ENCODE measurements at places on chromosomes 6 and 20.

DNA sequence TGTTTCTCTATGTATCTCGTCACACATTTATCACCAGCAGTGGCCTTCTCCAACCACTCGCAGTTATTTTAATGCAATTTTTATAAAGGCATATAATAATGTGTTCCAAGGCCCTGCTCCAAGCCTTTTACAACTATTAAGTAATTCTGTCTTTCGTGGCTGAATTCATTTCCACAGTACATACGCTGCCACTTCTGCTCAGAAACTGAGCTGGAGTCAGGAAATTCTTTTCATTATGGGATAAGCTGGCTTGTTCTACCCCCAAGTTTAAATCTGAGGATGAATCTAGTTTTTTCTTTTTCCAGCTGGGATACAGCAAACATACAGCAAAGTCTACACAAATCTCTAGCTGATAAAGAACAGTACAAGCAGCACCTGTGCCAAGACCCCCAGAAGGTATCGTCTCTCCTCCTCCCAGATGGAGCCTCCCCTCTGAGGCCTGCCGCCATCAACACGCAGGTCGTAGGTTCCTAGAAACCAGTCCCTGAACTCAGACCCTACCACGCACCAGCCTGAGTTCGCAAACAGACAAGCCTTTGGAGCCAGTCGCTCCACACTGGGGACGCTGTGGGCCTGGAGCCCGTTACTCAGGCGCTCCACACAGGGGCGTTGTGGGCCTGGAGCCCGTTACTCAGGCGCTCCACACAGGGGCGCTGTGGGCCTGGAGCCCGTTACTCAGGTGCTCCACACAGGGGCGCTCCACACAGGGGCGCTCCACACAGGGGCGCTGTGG lies 263.5 kb downstream of the THBS2 start:
- DNase-seq: no peak

DNA sequence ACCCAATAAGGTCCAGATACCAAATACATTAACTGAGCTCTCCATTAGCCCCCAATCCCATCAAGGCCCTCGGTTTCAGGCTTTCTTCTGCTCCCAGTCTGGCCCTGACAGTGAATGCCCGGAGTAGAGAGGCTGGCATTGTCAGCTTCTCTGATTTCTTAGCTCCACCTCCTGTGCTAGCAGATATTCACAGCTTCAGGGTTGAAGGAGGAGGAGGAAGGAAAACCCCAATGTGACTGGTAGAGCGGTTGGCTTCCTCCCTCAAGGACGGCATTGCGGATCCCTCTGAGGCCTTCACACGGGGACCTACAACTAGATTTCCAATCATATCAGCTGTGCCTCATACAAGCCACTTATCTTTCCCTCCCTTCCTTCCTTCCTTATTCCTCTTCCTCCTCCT lies 164.1 kb upstream of the SYNDIG1 start:
- no peak for DNase-seq

GRCh38 chr6:103122766-103123601 lies 1729.5 kb downstream of the GRIK2 start:
- DNase-seq: peak; percentile 49

- DNase-seq: no peak
These were observed 23.7 kb upstream of the ID1 start for GRCh38 chr20:31581391-31581790.

GRCh38 chr6:134031696-134032255 lies 20.6 kb downstream of the SLC2A12 start:
- DNase-seq: no peak

DNA sequence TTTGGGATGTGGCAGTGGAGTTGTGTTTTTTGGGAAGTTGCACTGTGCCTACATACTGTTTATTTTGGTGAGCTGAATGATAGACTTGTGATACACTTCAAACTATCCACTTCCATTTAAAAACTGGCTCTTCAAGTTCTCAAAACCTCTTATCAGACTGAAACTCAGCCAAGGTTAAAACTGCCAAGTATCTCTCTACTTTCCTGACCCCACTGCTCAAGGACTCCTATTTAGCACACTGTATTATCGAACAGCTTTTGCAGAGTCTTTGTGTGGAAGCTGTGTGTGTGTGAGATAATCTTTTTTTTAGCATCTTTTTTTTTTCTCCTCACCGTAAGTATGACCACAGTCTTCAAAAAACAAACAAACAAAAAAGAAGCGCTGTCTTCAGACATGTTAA lies 21.1 kb downstream of the STX11 start:
- no peak for DNase-seq

DNA sequence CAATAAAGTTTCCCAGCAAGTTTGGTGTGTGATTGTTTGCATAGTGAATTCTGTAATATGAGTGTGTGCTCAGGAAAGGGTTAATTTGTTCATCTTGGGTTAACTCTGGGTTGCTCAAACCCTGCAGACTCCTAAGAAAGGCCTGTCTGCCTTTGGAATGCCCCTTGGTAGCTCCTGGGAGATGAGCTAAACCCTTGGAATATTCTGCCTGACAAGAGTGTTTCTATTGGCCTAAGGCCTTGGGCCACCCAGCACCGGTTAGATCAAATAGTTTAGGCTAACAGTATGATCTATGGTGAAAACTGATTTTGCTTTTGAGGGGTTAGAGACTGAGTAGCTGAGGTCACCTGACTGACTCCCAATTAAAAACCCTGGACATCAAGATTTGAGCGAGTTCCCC lies 248.3 kb downstream of the GRM1 start:
- no peak for DNase-seq

DNA sequence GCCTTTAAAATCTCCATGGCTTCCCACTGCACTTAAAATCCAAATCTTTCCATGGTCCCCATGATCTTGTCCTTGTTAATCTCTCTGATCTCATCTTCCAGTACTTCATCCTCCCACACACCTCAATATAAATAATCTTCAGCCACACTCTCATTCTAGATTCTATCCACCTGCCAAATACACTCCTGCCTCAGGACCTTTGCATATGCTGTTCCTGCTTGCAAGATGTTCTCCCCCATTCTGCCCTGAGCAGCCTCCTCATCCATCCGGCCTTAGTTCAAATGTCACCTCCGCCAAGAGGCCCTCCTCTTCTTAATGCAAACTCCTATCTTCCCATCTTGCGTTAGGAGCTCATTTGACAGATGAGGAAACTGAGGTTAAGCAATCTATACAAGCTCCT lies 77.4 kb downstream of the PREX1 start:
- DNase-seq: no peak

- DNase-seq: no peak
These were observed 458.7 kb upstream of the HSF2 start for GRCh38 chr6:121940728-121941127.

DNA sequence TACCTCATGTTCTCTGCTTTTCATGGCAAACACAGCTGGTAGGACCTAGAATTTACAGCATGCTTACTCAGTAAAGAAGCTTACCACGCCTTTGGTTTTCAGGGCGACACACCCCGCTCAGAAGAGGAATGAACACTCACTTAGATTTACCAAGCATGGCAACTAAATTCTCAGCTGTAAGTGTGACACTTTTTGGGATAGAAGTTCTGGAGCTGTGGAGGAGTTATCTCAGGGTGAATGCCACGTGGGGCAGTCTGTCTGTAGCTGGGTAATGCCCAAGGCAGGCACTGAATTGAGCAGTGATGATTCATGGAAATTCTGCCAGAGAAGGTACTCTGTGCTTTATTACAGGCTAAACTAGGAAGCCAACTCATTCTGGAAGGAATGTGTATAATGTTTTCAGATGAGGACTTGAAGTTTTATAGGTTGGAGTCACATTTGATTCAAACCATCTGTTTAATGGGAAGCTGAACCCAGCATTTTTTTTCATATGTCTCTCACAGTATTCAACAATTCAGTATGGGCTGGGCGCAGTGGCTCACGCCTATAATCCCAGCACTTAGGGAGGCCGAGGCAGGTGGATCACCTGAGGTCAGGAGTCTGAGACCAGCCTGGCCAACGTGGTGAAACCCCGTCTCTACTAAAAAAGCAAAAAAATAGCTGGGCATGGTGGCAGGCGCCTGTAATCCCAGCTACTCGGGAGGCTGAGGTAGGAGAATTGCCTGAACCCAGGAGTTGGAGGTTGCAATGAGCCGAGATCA lies 3.5 kb upstream of the PRIM2 start:
- peak; percentile 72 for DNase-seq

GRCh38 chr6:169654598-169655391 lies 47.0 kb downstream of the WDR27 start:
- no peak for DNase-seq

DNA sequence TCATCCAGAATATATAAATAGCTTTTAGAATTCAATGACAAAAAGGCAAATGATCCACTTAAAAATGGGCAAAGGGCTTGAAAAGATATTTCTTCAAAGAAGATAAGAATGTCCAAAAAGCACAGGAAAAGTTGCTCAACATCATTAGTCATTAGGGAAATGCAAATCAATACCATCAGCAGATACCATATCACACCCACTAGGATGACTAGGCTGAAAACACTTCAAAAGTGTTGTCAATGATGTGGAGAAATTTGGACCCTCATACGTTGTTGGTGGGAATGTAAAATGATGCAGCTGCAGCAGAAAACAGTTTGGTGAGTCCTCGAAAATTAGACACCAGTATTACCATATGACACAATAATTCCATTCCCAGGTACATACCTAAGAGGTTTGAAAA lies 303.6 kb upstream of the SLC35B3 start:
- no peak for DNase-seq

DNA sequence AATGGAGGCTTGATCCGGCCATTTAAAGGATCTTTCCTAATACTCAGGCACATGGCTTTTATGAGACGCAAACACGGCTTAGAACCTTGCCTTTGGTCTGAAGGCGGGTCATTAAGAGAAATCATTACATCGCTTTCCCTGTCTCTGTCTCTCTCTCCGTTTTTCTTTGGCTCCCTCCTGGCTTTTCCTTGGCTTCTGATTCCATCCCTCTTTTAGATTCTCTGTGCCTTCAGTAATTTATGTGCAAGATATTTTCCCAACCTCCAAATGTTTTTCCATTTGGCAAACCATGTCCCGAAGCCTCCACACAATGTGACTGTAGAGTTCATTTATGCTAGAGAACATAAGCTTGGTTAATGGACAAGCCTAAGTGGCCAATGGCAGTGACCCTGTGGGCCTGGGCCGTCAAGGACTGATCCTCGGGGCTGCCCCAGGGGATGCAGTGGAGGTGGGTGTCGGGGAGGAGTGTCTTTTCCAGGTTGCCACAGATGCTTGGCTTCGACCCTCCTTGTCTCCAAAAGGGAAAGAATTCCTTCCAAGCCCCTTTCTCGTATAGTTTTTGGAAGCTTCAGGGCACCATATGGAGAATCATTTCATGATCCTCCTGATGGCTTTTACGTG lies 157.0 kb downstream of the SCML4 start:
- no peak for DNase-seq

DNA sequence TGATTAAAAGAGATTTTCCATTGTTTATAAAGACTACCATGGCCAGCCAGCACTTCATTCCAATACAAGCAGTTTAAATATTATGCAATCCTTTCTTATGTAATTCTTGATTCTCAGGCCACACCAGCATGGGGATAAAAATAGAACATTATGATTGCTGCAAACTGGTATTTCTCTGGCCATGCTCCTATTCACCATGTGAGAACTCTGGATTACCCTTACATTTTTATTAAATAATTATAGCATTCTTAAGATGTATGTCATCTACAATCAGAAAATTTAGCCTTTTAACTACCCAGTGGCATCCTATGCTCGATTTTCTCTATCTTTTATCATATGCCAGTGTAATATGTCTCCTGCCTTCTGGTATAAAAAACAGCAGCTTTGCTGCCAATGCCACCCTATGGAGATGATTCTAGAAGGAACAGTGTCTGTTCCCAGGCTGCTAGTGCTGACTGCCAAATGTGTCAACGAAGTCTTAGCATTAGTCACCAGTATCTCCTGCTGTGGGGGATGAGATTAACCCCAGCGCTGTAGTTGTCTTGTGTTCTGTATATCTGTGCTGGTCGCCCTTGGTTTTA lies 501.4 kb downstream of the BCKDHB start:
- DNase-seq: peak; percentile 41

DNA sequence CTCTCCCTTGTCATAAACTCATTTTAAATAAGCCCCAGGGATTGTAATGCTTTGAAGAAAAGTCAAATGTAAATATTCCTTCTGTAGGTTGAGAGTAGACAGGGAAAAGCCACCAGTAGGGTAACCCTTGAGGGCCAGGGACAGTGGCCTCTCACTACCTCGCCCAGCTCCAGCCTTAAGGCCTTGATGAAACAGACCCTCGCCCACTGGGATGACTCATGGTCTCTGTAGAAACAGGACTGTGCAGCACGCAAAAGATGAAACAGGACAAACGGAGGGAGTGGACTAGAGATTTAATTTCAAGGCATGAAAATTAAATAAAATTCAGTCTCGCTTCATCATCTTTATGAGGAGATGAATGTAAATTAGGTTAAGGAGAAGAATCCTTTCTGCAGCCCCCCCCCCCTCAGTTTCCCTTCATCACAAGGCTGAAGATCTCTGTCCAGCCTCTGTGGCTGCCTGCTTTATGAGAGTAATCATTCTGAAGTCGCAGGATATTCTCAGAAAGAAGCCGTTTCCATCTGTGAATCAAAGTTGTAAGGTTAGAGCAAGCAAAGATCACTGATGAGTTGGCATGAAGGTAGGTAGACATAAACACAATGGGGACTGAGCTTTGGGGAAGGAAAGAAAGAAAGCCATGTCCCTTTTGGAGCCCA lies 60.4 kb downstream of the TMEM200A start:
- no peak for DNase-seq

- DNase-seq: no peak
These were observed 136.1 kb upstream of the FAM83B start for GRCh38 chr6:54710456-54710855.

GRCh38 chr6:17093686-17094085 lies 8.2 kb upstream of the STMND1 start:
- DNase-seq: no peak

DNA sequence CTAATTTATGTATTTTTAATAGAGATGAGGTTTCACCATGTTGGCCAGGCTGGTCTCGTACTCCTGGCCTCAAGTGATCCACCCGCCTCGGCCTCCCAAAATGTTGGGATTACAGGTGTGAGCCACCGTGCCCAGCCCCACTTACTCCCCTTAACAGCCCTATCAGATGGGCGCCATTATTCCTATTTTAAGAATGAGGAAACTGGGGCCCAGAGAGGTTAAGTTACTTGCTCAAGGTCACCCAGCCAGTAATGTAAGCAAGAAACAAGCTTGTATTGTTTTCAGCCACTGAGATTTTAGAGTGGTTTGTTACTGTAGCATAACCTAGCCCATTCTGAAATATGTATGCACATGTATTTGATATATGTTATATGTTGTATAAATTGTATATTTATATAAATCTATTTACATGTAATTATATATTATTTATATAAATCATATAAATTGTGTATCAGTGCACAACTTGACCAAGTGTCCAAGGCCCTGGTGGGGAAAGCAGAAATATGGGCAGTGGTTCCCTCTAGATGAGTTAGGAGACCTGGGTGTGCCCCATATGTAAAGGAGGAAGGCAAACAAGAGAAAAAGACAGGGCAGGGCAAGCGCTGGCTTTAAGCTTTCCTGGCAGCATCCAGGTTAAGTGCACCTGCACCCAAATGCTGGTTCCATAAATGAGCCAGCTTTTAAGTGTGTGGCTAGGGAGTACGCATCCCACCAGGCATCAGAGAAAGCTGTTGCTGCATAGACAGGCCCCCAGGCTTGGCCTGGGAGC lies 1.2 kb upstream of the GUCA1A start:
- no peak for DNase-seq

Measured in SW 1271 (cell line).